ENCODE measurements at places on chromosomes 16 and 17.

DNA sequence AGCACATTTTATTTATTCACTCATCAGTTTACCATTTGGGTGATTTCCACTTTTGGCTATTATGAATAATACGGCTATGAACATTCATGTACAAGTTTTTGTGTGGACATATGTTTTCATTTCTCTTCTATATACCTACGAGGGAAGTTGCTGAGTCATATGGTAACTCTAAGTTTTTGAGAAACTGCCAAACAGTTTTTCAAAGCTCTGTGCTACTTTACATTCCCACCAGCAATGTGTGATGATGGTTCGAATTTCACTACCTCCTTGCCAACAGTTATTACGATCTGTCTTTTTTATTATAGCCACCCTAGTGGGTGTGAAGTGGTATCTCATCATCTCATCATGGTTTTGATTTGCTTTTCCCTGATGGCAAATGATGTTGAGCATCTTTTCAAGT lies 63.7 kb upstream of the MRTFB start:
- no peak for DNase-seq

GRCh38 chr16:49575346-49576172 lies 202.0 kb downstream of the C16orf78 start:
- no peak for DNase-seq

GRCh38 chr16:9099131-9099625 lies 7.7 kb downstream of the HAPSTR1 start:
- DNase-seq, result no peak

- no peak for DNase-seq
Measured at GRCh38 chr17:72466199-72466598, 345.4 kb downstream of the SOX9 start.

GRCh38 chr17:63125987-63126386 lies 160.0 kb downstream of the TANC2 start:
- DNase-seq, result no peak

DNA sequence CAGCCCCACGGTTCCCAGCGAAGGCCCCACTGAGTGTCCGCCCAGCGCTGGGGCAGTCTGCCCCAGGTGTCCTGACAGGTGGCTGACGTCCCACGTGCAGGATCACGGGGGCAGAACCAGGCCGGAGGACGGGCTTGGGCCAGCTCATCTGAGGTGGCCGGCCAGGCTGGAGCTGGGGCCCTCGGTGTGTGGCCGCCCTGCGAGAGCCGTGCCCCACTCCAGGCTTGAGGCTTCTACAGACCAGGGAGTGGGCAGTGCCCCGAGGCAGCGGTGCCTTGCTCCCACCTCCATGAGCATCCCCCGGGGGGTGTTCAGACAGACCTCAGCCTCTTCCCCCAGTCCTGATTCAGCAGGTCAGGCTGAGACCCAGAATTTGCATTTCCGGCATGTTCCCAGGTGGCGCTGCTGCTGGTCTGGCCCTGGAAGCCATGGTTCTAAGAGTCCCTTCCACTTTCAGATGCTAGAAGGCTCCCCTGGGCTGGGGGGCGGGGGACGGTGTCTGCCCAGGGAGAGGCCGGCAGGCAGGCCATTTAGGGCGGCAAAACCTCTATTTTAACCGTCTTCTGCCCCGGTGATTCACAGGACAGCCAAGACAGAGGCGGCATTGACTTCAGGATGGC lies 35.4 kb upstream of the PABPN1L start:
- no peak for DNase-seq

GRCh38 chr17:76906463-76906862 lies 38.3 kb downstream of the MGAT5B start:
- no peak for DNase-seq

DNA sequence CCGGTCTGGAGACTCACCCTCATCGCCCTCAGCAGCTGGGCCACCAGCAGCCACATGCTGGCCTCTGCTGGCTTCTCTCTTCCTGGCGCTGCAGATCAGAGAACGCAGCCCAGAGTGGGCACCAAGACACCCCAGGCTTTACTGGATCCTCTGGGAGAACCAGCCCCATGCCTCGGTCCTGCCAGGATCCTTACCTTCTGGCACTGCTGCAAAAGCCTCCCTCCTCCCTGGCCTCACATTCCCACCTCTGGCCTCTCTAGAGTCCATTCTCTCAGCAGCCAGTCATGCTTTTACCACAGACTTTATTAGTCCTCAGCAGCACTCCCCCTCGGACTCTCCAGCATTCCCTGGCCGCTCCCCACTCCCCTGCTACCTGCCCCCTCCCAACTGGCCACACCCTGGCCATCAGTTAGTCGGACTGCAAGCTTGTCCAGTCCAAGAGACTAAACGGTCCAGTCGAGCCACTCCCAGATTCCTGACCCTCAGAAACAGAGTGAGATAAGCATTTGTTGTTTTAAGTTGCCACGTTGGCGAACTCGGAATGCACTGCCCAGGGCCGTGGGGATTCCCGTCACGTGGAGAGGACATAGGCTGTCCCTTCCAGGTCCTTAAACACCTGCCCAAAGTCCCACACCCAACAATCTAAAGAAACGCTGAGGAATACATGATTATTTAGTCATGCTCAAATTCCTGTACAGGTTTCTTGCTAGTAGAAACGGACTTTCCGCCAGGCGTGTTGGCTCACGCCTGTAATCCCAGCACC lies 5.9 kb upstream of the SPG7 start:
- no peak for DNase-seq

- no peak for DNase-seq
Measured at GRCh38 chr17:77281904-77282367, 141.2 kb downstream of the SEC14L1 start.

DNA sequence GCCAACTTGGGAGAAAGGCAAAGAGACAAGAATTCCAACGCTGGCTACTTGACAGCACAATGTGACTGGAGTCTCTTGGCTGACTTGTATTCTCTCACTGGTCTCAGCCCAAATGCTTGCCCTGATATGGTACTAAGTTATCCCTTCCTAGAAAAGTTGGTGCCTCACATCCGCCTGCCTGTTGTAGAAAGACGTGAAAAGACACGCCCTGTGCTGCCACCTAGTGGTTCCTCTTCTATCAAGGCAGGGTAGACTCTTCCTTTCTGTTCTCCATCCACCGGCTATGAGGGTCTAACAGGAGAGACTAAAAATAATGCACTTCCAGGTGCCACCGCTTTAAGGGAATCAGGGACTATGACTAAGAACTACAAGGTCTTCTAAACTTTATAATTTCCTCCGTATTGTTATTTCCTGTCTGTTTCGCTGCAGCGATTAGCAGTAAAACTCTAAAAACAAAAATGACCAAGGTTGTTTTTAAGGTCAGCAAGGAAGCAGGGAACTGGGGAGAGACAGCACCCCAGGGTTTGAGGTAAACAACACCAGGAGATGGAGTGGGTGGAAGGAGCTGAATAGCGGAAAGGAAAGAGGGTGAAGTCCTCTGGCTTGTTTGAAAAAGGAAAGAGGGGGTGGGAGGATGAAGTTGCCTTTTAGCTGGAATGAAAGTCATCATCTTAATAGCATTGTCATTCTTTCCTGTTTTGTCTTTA lies 109.5 kb downstream of the YPEL2 start:
- DNase-seq, result peak; percentile 81

- no peak for DNase-seq
Measured at GRCh38 chr17:44004761-44005526, 522 bp downstream of the NAGS start.

DNA sequence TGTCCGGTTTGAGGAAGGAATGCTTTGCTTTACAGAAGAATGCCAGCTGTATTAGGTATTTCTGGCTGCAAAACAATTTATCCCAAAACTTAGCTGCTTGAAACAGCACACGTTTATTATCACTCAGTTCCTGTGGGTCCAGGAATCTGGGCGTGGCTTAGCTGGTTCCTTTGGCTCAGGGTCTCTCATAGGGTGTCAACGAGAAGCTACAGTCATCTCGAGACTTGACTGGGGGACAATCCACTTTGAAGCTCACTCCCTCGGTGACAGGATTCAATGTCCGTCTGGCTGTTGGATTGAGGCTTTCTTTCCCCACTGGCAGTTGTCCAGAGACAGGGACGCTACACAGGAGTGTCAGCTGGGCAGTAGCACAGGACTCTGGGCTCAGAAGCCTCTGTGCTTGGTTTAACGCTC lies 9.6 kb upstream of the RHBDF2 start:
- no peak for DNase-seq

- no peak for DNase-seq
Measured at GRCh38 chr17:70447588-70447987, 278.3 kb downstream of the KCNJ2 start.

GRCh38 chr17:4573669-4574068 lies 10.7 kb upstream of the SMTNL2 start:
- peak; percentile 47 for DNase-seq

- DNase-seq, result no peak
Measured at GRCh38 chr16:23855010-23855409, 19.2 kb downstream of the PRKCB start.

- no peak for DNase-seq
Measured at GRCh38 chr17:17780922-17781590, 55.7 kb downstream of the SREBF1 start.

- no peak for DNase-seq
Measured at GRCh38 chr17:9009737-9010136, 11.6 kb upstream of the NTN1 start.

- DNase-seq, result no peak
Measured at GRCh38 chr16:29809850-29810698, 1.9 kb upstream of the PRRT2 start.

DNA sequence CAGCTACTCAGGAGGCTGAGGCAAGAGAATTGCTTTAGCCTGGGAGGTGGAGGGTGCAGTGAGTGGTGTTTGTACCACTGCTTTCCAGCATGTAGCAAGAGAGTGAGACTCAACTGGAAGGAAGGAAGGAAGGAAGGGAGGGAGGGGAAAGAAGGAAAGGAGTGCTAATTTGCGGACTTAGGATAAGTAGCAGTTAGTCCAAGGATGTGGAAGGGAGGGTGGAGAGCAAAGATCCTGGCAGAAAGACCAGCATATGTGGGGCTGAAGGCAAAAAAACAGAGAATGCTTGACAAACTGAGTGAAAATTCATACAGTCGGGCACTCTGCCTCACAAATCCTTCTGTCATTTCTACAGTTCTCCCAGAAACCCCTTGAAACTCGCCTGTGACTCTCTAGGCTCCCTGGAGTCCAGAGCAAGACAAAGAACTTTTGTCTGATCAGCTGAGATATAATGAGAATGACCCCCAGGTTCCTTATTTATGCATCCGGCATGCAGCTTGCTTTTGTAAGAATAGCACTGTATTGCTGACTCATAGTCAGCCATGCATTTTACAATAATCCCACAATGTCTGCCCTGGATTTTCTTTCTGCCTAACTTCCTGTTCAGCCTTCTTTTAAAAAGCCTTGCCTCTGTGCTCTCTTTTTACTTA lies 31.5 kb downstream of the CDK5RAP3 start:
- no peak for DNase-seq

GRCh38 chr16:280552-280951 lies at the start of gene ARHGDIG:
TSS of gene ARHGDIG (plus strand) at chr16:280591. CDS start at chr16:280681, 90 bp downstream.
- DNase-seq, result no peak

- DNase-seq, result no peak
Measured at GRCh38 chr16:87845807-87846619, 23.3 kb downstream of the SLC7A5 start.

- DNase-seq, result no peak
Measured at GRCh38 chr16:5065813-5066212, at the start of gene C16orf89. TSS of gene C16orf89 (minus strand) at chr16:5065956. CDS start at chr16:5065908, 48 bp downstream.

GRCh38 chr17:7479213-7480088 lies at the start of gene ZBTB4:
TSS of gene ZBTB4 (minus strand) at chr17:7479631. CDS start at chr17:7466801, 12,830 bp downstream.
- DNase-seq, result peak; percentile 44

DNA sequence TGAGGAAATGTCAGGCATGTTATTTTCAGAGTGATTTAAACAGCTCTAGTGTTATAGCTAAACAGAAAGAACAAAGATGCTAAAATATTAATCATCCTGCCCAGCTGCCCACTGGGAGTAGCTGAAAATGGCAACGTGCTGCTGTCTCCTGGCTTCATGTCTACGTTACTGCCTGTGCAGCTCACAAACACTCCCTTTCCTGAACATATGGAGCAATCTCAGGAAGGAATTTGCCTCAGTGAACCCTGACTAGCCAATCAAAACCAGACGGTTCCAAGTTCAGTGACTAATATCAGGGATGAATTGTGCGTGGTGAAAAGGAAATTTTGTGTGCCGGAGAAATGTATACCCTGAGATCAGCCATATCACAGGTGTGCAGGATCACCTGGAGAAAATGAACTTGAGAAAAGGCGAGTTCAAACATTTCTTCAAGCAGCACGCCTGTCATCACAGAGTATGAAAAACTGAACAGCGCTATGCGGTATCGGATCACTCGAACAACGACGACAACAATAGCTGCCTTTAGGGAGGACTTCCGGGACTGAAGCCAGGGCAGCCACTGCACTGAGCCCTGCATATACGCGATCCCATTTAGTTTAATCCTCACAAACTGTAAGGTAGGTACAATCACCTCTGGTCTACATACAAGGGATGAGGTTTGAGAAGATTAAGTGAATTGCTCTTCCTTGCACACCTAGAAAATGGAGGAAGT lies 110.3 kb downstream of the STX8 start:
- DNase-seq, result no peak

- no peak for DNase-seq
Measured at GRCh38 chr16:76121636-76122035, 155.6 kb upstream of the CNTNAP4 start.

GRCh38 chr16:53946746-53947386 lies 242.9 kb downstream of the FTO start:
- no peak for DNase-seq

DNA sequence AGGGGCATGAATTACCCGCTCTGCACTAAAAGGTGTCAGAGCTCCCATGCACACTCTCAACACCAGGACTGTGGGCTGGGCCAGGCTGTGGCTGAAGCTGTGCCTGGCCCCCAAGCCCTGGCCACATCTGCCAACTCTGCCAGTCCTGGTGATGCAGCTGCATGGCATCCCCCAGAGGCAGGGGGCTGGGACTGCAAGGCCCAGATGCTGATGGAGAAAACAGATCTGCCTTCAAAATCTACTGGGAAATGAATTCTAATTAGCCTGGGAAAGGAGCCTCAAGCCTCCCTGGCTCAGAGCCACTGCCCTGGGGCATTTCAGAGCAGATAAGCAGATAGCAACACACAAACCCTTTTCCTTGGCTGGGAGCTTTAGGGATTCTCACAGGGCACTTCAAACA lies 3.4 kb downstream of the CHST6 start:
- no peak for DNase-seq

DNA sequence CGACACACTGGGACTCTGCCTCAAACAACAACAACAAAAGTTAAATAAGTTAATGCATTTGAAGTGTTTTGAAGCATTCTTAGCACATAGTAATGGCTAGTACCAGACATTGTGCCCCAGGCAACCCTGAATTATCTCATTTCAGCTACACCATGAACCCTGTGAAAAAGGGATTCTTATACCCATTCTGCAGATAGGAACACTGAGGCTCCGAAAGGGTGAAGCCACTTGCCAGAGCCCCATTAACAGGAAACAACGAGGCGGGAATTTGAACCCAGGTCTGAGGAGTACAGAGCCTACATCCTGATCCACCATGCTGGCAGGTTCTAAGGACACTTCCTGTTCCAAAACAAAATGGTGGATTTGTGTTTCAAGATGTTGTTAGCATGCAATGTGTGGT lies 9.2 kb downstream of the GPR139 start:
- DNase-seq, result no peak

DNA sequence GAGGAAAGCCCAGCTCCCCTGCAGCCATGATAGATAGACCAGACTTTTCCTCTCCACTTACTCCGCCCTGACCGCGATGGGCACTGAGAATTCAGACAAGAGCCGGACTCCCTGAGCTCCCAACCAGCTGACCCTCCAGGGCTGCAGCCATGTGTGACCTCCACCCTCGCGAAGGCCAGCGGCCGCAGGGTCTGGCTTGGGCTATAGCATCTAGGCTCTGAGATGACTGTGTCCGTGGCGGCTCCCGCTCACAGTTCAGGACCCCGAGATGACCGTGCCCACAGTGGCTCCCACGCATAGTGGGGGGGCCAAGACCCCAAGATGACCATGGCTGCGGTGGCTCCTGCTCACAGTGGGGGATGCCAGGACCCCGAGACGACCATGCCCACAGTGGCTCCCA lies 18.0 kb downstream of the ZFPM1 start:
- no peak for DNase-seq
